Stomach (tissue), 19 donors: ENCODE measurements at places on chromosomes 1 and 21. TPM values are rescaled to one million over a fixed set of nuclear protein-coding genes. Genes with fewer than 3 reads are reported as not detected.

The S100A7 gene
- not detected for total RNA-seq

DNA sequence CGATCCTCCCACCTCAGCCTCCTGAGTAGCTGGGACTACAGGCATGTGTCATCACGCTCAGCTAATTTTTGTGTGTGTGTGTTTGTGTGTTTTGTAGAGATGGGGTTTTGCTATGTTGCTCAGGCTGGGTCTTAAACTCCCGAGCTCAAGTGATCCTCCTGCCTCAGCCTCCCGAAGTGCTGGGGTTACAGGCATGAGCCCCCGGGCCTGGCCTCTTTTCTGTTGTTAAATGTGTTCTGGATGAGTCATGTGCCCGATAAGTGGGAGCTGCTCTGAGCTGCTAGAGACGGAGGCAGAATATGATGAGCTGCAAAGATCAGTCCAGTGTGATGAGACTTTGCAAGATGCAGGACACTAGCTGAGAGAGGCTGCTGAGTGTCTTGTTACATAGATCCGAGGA is 75.5 kb downstream of the VPS13D start:
- DNase-seq, result no peak

GRCh38 chr1:225733254-225733653 is 44.4 kb upstream of the SRP9 start:
- DNase-seq, result no peak

The PPIAL4G gene
- total RNA-seq, result 0.18 TPM

- no peak for DNase-seq
Observed at GRCh38 chr1:223742856-223743517, 30.6 kb downstream of the CAPN2 start.

The NUDT4B gene
- not detected for total RNA-seq

DNA sequence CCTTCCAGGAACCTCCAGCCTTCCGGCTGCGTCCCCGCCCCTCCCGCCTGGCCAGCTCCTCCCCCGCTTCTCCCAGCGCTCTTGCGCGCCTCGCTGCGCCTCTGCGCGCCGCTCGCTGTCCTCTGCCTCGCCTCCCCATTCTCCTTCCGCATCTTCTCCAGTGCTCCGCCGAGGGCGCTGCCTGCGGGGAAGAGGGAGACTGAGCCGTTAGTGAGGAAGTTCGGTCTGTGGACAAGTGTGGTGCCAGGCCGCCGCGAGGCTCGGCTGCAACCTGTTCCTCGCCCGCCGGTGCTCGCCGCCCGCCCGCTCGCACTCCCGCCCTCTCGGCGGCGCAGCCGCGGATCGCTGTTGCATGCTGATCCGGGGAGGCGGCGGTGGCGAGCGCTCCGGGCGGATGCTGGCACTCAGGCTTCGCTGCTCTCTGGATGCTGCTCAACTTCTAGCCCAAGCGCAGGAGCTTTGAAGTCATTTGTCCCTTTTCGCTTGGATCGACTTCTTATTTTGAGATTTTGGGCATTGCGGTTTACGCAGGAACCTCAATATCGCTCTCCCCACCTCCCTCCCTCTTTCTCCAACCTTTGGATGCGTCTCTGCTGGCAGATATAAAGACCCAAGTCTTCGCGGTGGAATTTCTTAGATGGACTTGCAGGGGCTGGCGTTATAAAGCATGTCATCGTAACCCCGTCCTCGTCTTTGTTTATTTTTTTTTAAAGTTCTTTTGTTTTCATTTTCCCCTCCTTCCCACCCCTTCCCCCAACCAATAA is 614 bp upstream of the CACNA1E start:
- DNase-seq, result peak; percentile 73

The TIAM1 gene
- 1.8 TPM for total RNA-seq

GRCh38 chr1:116488071-116488470 is 82.8 kb downstream of the CD58 start:
- DNase-seq, result no peak

The SH3BGR gene
- 0.87 TPM for total RNA-seq

GRCh38 chr1:5464366-5464765 is 527.9 kb downstream of the NPHP4 start:
- no peak for DNase-seq

The NLRP3 gene
- total RNA-seq, result not detected

The SCP2 gene
- 45.1 TPM for total RNA-seq

- no peak for DNase-seq
Observed at GRCh38 chr1:178928976-178929375, 58.1 kb upstream of the ANGPTL1 start.

DNA sequence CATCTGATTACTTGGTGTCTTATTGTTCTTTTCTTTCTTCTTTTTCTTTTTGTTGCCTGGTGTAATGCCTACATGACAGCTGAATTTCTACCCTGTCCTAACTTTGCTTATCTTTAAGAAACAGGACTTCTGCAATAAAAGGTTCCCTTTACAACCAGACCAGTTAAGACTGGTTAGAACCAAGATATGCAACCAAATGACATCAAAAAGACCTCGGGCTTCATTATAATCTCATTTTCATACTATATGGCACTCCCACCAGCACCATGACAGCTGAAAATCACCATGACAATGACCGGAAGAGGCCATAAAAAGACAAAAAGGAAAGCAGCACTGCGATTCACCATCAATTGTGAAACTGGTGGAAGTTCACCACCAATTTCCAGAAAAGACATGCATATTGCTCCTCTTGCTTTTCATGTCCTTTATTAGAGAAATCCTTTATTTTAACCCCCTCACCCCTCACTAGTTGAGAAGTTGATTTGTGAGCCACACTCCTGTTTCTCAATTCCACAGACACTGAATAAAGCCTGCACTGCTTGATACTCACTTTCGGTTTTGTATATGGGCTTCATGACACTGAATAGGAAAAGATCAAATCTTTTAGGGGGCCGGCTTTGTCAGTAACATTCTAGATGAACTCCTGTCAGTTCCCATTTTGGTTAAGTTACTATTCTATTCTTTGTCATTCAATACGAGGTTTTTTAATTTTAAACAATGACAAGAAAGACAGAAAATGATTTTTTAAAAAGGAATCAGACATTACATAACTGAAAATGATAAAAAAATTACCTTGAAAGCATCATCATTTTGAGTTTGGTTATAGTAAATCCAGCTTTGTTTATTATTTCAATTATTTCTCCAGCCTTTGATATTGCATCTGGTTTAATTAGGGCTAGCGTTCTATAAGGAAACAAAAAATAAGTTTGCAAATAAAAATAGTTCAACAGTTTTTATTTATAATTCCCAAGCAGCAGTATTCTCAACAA is 58.1 kb downstream of the NME7 start:
- no peak for DNase-seq

DNA sequence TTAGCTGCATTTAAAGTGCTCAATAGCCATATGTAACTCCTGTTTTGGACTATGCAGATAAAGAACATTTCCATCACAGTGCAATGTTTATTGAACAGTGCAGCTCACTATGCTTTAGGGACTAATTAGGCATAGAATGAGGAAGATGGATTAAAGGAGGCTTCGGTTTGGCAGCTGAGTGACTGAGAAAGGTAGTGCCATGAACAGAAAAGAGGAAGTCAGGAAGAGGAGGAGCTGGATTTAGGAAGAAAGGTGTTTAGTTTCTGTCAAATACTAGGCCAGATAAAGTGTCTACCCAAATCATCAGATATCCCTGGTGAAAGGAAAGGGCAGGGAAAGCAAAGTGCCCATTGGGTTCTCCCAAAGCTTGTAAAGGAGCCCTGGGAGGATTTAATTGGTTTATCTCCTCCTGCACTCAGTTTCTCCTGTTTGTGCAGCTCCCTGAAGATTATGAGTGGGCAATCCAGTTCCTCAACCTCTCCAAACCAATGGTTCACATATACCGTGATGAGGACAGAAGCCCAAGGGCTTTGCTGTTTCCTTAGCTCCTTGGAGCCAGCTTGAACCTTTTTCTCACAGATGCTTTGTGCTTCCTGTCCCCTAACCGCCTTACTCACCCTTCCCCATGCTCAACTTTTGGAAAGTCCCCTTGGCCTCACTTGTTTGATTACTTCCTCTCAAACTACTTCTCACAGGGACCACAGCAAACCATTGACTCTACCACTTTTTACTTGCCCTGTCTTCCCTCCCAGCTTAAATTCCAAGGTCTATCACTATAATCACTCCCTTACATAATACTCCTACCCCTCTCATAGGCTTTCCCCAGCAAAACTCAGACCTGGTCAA is 3.5 kb upstream of the RAP1A start:
- no peak for DNase-seq

DNA sequence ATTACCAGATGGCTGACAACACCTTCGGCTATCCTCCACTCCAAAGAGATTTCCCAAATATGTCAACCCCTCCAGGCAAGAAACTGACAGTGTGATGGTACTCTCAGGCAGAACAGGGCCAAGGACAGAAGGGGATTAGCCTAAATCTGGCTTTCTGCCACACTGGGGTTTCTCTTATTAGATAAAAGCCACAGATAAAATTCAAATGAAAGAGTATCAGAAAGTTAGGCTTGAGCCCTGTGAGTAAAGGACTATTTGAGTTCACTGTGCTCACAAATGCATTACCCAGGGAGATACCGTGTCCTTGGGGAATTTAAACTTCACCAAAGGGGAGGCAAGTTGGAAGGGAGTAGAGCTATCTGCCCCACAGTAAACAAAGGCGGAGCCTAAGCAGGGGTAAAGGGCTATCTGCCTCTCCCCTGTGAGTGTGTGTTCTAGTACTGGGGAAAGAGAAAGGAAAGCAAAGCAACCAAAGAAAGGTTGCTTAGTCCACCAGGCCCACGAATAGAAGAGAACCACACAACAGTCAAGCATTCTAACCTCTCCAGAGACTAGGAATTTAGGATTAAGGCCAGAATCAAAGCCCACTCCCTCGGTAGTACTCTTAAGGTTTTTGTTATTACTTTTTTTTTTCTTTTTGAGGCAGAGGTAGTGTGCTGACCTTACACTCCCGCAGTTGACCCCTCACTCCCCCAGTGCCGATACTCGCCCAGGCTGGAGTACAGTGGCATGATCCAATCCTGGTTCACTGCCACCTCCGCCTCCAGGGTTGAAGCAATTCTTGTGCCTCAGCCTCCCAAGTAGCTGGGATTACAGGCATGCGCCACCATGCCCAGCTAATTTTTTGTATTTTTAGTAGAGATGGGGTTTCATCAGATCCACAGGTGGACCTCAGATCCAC is 12.7 kb downstream of the TPM3 start:
- DNase-seq, result peak; percentile 82

- no peak for DNase-seq
Observed at GRCh38 chr1:188872376-188872775, 1605.3 kb downstream of the BRINP3 start.

- DNase-seq, result no peak
Observed at GRCh38 chr1:22936681-22937080, 36.0 kb downstream of the LACTBL1 start.

The KAZN gene
- 7.1 TPM for total RNA-seq

The C1orf185 gene
- total RNA-seq, result not detected

The KPRP gene
- not detected for total RNA-seq

The L1TD1 gene
- total RNA-seq, result not detected

GRCh38 chr21:35840197-35840799 is 220.0 kb downstream of the SETD4 start:
- peak; percentile 67 for DNase-seq

DNA sequence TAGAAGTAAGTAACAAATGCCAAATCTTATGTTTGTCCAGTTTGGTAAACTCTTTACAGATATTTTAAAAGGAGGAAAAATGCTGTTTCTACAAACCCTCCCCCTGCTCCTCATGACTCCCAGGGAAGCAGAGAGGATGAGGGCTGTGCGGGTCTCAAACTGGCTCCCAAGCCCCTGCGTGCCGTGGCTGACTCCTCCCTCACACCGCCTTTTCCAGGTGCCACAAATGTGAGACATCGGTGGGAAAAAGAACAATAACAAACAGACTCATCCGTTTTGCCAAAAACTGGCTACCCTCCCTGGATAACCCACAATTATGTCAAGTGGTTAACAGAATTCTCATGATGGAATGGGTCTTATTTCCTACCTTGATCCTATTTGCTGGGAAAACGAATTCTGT is 594.6 kb downstream of the PTPRU start:
- DNase-seq, result no peak

GRCh38 chr1:28835237-28835650 is 23.3 kb downstream of the OPRD1 start:
- peak; percentile 73 for DNase-seq

The IFI44L gene
- 9.7 TPM for total RNA-seq

DNA sequence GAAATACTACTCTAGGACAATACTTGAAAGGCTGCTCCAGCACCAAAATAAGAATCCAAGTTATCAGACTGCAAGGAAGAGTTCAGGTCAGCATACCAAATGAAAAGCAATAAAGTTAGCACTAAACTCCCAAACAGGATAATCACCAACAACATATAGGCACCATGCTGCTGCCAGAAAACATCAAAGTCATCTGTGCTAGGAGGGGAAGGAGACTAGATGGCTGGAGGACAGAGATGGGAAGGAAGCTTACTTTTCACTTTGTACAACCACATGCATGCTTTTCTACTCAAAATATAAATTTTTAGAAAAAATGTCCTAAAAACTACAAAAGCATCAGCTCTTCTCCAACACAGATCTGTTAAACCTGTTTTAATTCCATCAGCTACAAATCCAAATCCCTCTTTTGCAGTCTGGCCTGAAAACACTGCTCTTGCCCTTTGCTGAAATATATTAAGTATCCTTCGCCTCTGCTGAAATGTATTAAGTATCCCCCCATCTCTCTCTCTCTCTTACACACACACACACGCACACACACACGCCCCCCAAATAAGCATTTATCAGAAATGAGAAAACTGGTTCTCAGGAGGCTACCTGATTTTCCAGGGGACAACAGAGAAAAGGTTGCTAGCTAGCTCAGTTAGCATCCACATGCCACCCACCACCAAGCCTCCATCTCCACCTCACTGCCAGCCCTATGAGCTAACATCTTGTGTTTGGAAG is 1.5 kb downstream of the GATAD2B start:
- DNase-seq, result no peak

DNA sequence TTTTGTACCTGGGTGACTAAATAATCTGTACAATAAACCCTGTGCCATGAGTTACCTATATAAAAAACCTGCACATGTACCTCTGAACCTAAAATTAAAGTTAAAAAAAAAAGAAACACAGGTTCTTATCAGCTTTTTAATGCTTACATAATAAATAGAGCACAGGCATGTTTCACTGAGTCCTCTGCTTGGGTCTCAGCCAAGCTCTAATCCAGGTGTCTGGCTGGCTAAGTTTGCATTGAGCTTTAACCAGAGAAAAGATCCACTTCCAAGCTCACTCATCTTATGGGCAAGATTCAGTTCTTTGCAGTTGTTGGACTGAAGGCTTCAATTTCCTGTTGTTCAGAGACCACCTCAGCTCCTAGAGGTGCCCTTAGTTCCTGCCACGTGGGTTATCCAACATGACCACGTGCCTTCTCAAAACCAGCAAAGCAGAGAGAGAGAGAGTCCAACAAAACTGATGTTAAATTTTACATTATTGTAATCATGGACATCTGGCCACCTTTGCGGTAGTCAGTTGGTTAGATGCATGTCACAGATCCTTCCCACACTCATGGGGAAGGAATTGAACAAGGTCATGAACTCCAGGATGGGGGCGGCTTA is 68.2 kb upstream of the TMPRSS2 start:
- DNase-seq, result no peak
